T47D (cell line): ENCODE measurements at places on chromosomes 2 and 18.

- DNase-seq, result no peak
Measured at GRCh38 chr2:41906338-41906725, 141.5 kb upstream of the PKDCC start.

- no peak for DNase-seq
Measured at GRCh38 chr18:58360324-58360723, 268.6 kb downstream of the ALPK2 start.

GRCh38 chr18:3879836-3880120 is 429.8 kb downstream of the TGIF1 start:
- no peak for DNase-seq

DNA sequence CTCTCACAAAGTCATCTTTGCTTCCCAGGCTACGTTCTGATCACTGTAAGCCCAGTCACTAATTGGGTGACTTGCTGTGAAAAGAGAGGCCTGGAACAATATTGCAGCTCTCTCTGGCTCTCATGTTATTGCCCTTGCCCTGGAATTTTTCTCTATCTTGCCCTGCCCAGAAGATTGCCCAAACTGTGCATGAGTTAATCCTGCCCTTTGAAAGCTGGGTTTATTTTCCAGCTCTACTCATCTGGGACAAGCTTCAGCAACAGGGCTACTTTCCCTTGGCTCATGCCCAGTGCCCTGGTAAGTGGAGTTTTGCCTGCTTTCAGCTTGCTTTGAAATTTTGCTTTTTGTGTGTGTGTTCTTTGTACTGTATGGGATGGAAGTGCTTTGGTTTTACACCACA is 6.9 kb upstream of the EHBP1 start:
- no peak for DNase-seq

DNA sequence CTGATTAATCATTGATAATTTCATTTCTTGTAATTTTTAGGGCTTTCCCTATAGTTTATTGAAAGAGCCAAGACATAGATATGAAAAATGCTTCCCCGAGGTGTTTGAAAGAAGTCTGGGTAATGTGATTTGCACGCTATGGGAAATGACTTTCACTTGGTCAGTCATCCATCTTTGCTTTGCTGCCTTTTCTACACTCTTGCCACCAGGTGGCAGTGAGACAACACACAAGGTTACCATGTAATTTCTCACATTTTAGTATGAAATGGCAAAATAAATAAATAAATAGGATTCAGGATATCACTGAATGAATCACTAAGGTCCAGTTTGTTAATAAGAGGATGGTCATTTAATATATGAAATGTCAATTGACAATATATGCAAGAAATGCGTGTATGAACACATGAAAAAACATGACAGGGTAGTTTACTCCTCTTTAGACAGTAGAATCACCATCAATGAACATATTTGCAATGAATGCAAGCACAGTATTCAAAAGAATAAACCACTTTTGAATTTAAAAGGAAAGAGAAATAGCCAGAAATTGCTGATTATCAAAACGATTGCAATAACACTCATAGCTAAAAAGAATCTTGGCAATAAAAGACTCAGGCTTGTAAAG is 52.2 kb upstream of the KCNH7 start:
- DNase-seq, result peak; percentile 2

GRCh38 chr2:185222311-185222710 is 516.3 kb upstream of the FSIP2 start:
- DNase-seq, result no peak

- DNase-seq, result no peak
Measured at GRCh38 chr2:42925742-42926433, 133.5 kb upstream of the HAAO start.

- no peak for DNase-seq
Measured at GRCh38 chr2:69588403-69588802, 55.1 kb downstream of the AAK1 start.

DNA sequence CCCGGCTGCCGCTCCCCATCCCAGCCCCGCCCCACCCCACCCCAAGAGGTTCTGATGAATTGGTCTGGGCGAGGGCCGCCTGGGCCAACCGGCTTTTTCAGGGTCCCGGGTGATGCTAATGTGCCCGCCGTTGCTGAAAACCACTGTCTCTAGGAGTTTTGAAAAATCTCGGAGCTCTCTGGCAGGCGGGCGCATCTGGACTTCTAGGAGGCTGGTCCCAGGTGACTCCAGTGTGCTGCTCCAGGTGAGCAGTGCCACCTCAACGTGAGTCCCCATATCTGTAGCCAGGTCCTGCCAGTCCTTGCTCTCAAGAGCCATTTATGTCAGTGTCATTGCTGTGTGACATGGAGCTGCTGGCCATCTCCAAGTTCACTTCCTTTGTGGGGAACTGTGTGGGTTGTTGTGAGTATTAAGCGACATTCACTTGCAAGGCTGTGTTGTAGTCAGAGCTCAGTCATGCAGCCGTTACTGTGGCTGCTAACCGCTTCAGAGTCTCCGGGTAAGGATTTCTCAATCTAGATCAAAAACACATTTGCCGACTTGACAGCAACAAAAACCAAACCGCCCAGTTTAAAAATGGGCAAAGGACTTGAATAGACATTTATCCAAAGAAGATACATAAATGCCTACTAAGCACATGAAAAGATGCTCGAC is at the start of gene RFX8:
TSS of gene RFX8 (minus strand) at position 382 of the 654 bp plus-strand sequence. CDS start 8,264 bp downstream, outside the sequence.
- DNase-seq, result no peak

DNA sequence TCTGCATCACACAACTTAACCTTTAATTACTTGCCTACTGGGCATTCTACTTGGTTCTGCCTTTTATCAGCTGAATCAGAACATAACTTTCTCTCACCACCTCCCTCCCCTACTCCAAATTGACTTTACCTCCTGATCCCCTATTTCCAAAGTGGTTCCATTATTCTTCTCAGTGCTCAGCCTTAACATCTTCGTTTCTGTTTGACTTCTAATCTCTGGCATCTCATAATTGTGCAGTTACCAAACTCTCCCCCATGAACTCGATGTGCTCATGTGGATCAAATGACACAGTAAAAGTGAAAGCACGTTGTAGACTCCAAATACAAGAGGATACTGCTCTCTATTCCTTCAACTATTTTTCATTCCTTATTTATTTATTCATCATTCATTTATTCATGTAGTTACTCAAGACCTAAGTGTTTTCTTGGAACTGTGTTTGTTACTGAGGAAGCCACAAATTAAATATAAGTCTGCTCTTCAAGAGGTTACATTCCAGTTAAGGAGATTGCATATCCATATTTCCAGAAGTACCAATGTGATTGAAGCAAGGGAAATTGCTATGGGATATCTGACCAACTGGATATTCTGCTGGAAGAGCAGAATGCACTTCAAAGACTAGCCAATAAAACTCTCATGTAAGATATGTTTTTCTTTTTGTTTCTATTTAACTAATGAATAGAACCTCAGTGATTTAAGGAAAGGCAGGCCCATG is 158.8 kb downstream of the TMEFF2 start:
- DNase-seq, result no peak

GRCh38 chr2:195769975-195770374 is 112.9 kb downstream of the SLC39A10 start:
- no peak for DNase-seq

GRCh38 chr2:101140978-101141655 is 10.1 kb downstream of the TBC1D8 start:
- DNase-seq, result no peak

DNA sequence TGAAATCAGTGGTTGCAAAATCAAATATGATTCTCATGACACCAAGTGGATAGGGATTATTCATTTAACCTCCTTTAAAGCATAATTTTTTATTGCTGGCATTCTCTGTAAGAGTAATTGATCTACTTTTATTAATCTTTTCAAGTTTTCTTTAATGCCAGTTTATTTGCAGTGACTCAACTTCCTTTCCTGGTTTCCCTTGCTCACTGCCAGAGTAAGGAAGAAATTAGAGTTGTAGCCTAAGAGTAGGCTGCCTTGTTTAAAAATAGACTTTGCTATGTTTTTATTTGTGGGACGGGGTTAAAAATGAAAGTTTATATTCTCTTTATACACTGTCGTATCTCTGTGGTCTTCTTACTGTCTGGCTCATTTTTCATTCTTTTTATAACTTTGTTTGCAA is 148.6 kb downstream of the WDR7 start:
- no peak for DNase-seq

DNA sequence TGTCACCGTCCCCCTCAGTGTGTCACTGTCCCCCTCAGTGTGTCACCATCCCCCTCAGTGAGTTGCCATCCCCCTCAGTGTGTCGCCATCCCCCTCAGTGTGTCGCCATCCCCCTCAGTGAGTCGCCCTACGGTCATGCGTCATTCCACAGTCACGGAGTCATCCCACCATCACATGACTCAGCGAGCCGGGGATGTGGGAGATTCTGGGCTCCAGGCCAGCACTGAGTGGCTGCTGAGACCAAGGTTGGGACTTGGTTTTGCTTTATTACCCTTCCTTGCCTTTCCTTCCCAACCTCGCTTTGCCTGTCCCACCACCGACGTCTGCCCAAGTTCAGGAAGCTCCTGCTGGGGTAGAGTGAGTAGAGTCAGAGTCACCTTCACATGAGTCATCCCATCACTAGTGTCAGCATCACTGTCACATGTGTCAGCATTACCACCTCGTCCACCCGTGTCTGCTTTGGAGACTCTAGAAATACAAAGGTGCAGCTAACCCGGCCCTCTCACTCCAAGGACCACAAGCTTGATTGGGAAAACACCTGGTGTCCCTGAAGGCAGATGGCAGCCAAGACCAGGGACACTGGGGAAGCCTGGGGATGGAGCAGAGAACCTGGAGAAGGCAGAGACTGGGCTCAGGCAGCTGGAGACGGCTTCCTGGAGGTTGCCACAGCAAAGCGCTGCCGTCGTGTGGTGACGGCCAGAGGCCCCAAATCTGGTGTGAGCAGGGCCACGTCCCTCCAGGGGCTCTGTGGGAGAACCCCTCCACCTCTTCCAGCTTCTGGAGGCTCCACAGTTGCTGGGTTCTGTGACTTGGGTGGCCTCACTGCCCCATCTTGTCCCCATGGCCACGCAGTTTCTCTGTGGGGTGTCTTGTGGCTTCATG is 485.2 kb upstream of the SALL3 start:
- DNase-seq, result no peak

DNA sequence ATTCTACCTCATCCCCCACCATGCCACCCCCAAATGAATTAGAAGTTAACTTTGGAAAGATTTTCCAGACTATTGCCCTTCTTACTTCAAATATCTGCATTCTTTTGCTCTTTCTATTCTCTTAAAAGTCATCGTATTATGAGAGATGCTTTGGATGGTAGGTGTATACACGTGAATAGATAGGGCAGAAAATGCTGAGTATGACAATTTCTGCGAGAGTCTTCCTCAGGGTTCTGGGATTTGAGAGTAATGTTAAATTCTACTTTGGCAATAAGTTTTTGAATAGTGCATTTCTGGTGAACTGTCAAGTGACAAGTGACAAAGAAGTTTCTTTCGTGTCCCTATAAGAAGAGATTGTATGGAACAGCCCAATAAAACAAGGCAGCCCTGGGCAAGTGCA is 137.6 kb upstream of the DSEL start:
- no peak for DNase-seq

DNA sequence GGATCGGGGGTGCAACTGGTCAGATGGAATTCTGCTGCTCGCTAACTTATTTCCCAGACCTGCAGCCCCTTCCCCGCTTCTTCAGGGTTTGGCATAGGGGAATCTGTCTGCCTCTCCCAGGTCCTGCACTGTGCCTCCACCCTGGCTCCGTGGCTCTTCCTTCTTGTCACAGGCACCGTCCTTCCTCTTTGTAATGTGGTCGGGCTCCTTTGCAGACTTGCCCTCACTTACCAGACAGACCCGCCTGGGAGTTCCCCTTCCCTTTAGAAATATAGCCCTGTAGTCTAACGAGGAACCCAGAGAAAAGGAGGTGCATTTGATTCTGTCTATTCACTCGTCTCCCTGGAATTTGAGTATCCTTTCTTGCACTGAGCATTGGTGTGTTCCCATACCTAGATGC is 63.9 kb upstream of the PAX8 start:
- DNase-seq, result no peak

DNA sequence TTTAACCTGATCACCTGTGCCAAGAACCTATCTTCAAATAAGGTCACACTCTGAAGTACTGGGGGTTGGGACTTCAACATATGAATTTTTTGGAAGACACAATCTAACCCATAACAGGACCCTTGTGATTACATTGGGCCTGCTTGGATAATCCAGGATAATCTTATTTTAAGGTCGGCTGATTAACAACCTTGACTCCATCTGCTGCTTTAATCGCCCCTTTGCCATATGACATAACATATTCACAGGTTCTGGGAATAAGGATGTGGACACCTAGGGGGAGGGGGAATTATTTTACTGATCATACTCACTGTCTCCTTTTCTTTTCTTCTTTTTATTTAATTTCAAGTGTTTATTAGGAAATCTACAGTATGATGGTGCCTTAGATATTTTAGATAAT is 34.8 kb downstream of the CDH20 start:
- no peak for DNase-seq

DNA sequence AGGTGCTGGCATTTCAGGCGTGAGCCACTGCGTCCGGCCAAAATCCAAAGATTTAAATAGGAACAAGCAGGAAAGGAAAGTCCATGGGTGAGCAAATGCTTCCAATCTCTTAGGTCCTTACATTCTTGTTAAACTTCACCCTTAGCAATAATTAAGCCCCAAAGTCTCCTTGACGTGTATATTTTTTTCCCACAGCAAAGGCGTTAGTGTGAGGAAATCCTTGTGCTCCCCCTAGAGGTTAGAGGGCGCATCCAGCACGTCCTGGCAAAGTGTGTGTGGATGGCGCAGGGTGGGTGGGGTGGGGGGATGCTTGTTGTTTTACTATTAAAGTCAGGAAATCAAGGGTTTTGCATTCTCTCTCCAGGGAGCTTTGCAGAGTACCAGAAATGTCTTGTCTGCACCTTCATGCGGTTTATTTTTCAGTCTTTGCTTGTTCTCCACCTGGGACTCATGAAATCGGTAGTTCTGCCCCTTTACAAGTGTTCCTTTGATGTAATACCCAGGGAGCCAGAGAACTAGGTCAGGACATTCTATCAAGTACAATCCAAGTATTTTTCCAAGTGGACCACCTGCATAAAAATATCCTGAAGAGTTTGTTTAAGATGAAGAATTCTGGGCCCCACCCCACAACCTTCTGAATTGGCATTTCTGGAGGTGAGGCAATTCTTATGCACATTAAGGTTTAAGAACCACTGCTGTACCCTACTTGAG is 22.2 kb upstream of the ITSN2 start:
- peak; percentile 37 for DNase-seq

DNA sequence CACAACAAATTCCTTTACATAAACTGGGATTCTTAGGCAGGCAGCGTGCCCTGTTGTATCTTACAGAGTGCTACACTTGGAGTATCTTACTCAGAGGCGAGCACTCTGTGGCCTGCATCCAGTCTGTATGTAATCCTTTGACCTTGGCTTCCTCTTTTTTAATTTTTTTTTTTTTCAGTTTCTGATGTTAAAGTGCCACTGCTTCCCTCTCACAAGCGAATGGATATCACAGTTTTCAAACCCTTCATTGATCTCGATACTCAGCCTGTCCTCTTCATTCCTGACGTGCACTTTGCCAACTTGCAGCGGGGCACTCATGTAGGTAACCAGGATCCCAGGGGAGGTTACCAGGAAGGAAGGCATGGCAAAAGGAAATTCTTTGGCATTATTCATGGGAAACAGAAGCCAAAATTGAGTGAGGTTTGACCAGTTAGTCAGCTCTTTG is 40.4 kb downstream of the GRHL1 start:
- no peak for DNase-seq

- no peak for DNase-seq
Measured at GRCh38 chr2:46510598-46511177, 31.3 kb downstream of the TMEM247 start.
